ENCODE measurements at places on chromosomes 5 and 9.

DNA sequence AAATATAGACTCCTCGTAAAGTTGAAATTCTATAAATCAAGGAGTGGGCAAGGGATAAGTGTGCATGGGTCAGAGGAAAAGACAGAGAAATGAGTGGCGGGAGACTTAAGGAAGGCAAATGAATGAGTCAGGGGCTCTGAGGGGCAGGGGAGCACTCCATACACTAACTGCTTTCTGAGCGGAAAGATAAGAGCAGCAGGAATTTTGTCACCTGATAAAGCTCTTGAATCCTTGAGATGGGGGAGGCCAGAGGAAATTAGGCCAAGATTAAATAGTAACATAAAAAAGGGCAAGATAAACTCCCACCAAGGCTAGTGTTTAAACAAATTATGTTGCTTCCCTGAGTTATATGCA is 191.0 kb upstream of the S1PR3 start:
- DNase-seq: no peak

DNA sequence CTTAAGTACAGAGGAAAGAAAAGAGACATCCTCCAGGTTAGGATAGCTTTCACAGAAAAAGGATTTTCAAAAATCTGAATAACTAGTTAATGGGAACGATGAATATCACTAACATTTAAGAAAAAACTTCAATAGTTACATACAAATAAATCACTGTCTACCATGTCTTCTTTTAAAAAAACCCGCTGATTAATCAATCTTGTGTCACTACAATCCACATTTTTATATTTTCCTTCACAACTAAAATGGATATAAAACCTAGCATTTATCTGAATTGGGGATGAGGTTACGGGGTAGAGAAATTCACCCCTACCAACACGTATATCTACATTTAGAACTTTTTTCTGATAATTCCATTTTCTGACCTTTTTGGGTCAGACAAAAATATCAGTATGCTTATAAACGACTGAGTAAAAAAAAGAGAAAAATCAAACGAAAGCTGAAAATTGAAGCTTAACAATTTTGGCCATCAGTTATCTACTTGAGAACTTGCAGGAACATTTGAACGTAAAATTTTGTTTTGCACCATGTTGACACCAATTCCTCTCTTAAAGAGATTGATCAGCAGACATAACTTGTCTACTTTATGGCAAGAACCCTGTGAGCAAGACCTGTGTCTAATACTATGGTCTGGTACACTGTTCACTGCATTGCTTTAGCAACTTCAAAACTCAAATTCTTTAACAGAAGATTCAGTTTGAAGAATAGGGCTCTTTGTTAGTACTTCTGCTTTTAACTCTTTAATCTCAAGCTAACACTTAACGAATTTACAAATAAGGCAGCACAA is 4.8 kb downstream of the NR3C1 start:
- no peak for DNase-seq

DNA sequence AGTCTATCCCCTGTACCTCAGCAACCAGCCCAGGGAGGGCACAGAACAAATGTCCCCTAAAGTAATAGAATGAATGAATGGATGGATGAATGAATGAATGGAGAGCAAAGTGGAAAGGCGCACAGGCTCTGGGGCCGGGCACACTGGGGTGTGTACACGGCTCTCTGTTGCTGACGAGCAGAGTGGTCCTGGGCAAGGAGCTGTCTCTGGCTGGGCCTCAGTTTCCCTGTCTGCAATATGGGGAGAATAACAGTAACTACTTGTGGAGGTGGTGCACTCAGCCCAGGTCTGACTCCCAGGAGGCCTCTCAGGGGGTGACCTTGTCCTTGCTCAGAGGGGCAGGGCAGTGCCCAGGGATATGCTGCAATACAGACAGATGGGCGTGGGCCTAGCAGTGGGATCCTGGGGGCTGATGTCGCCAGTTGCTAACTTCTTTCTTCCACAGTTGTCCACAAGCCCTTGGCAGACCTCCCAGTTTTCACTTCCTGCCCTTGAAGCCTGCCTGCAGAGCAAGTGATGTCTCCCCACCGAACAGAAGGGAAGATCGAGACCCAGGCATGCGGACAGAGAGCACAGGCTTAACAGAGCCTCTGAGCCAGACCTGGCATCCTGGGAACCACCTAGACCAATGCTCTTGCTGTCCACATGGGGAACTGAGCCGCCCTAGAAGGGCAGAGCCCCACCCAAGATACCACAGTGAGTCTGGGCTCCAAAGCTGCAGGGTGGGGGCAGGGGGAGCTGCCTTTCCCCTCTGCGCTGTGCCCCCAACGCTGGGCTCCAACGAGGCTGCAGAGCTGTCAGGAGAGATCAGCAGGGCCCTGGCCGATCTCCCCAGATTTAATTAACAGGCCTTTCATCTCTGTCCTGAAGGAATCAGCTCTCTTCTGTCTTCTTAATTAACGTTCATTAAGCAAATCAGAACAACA is 13.6 kb upstream of the LAMC3 start:
- no peak for DNase-seq

DNA sequence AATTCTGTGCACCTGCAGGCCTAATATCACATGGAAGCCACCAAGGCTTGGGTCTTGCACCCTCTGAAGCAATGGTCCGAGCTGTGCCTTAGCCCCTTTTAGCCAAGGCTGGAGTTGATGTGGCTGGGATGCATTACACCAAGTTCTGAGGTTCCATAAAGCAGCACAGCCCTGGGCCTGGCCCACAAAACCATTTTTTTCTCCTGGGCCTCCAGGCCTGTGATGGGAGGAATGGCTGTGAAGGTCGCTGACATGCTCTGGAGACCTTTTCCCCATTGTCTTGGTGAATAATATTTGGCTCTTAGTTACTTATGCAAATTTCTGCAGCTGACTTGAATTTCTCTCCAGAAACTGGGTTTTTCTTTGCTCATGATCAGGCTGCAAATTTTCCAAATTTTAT is 167.3 kb downstream of the HTR1A start:
- DNase-seq: no peak

DNA sequence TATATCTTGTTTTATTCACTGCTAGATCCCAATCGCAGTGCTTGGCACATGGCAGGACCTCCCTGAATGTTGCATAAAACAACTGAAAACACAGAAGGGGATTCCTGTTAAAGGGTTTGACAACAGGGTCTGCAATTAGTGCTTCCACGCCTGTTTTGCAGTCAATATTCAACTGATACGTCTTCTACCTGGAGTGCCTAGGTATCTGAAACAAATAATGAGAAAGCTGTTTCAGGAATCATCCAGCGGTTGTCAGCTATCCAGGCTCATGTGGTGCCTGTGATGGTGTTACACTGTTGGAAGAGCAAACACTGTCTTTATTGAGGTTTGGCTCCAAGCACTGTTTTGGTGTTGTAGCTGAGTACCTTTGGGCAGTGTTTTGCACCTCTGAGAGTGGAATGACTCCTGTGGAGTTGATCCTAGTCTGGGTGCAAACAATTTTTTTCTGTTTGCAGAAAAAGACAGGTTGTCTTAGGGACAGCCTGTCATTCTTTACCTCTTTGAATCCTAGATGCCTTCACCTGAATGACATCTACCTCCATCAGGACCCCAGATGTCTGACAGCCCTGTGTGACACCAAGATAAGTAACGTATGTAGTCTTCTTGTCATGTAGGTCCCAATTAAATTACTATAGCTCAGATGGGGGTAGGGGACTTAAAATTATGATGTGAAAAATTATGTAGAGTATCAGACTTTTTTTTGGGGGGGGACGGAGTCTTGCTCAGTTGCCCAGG is 14.8 kb upstream of the MATR3 start:
- no peak for DNase-seq

DNA sequence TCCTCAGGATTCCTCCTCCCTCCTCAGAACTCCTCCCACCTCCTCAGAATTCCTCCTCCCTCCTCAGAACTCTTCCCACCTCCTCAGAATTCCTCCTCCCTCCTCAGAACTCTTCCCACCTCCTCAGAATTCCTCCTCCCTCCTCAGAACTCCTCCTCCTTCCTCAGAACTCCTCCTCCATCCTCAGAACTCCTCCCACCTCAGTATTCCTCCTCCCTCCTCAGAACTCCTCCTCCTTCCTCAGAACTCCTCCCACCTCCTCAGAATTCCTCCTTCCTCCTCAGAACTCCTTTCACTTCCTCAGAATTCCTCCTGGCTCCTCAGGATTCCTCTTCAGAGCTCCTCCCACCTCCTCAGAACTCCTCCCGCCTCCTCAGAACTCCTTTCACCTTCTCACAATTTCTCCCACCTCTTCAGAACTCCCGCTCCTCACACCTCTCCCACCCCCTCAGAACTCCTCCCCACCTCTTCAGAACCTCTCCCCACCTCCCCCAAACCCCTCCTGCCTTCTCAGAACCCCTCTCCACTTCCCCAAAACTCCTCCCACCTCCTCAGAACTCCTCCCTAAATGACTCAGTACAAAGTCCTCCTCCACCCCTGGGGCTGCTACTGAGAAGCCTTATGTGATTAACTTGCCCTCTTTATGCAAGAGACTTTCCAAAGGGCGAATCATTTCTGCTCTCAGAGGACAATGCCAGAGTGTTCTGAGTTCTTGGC is 23.2 kb downstream of the SLC46A2 start:
- DNase-seq: no peak

- DNase-seq: no peak
These were observed 8.8 kb upstream of the N4BP3 start for GRCh38 chr5:178104492-178104891.

DNA sequence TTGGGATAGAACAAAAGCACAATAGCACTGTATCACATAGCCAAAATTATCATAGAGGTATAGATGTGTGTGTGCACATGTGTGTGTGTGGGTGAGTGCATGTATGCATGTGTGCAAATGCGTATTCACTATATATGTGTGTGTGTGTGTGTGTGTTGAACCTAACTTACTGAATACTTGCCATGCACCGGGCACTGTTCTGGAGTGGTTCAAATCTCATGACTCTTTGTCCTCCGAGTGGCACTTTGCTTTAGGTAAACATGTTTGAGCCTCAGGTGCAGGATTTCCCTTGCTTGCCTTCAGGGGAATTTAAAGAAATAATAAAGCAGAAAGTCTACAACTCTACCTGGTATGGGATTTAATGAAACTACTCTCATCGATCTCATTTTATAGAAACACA is 183.5 kb upstream of the GDNF start:
- DNase-seq: no peak

DNA sequence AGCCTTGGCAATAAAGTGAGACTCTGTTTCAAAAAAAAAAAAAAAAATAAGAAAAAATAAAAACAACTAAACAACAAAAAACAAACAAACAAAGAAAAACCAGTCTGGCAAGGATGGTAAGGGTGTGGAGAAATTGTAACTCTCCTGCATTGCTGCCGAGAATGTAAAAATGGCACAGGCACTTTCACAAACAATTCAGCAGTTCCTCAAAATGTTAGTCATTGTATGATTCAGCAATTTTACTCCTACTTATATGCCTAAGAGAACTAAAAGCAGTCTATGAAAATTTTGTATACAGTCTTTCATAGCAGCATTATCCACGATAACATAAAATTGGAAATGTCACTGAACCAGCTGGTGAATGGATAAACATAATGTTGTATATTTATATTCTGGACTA is 280.4 kb downstream of the CDH9 start:
- no peak for DNase-seq

- DNase-seq: no peak
These were observed 20.9 kb downstream of the ENG start for GRCh38 chr9:127833555-127833954.

DNA sequence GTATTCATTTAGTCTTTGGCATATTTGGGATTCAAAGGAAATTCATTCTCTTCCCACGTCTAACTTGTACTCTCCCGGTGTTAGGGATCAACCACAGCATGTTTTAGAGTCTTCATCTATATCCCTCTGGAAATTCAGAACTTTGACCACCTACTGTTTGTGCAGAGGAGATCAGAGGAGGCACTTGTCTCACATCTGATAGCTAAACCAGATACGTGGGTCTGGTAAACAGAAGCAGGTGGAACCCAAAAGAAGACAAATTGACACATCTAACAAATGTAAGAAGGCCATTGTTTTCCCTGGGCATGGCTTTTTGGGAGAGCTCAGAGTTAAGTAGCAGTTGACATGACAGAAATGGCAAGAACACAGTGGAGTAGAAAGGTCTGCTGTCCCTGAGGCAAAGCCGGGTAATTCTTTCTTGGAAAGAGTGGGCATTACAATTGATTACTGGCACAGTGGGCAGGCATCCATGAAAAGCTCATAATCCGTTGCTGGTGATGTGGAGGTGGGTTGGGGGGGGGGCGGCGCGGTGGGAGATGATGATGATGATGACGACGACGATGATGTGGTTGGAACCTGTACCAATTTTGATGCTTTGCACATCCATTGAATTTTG is 27.5 kb downstream of the PIP5K1B start:
- no peak for DNase-seq

GRCh38 chr5:148259288-148259687 is 9.3 kb upstream of the SPINK13 start:
- DNase-seq: no peak

DNA sequence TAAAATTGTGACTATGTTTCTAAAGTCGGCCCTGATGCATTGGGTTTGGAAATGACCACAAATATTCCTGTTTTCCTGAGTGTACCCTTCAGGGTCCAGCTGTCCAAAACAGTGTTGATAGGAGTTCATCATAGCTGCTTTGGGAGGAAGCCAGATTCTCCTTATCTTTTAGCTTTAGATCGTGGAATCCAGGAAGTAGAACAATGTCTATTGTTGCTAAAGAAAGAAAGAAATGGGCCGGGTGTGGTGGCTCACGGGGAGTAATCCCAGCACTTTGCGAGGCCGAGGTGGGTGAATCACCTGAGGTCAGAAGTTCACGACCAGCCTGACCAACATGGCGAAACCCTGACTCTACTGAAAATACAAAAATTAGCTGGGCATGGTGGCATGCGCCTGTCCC is 9.5 kb downstream of the CAVIN4 start:
- no peak for DNase-seq

GRCh38 chr5:104170926-104171325 is 608.3 kb upstream of the NUDT12 start:
- DNase-seq: peak; percentile 42

DNA sequence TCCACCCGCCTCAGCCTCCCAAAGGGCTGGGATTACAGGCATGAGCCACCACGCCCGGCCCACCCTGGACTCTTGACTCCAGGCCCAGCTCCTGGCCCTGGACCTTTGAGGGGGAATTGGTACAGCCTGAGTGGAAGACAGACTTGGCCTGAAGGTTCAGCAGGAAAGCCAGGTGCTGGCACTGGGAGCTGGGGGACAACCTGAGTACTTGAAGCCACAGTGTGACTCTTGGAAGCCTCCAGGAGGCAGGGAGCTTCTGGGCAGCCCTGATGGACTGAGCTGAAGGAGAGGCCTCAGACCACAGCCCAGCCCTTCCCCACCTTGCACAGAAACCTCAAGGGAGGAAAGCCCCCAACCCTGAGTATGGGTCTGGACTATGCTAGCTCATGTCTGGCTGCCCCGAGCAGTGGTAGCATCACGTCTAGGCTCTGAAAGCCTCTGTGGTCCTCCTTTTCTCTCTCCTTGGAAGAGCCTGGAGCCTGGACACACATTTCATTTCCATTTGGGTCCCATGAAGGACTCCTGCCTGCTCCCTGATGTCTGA is 54.1 kb downstream of the RASGEF1C start:
- no peak for DNase-seq

GRCh38 chr9:74960561-74960960 is 7.8 kb upstream of the C9orf40 start:
- DNase-seq: peak; percentile 64
